NCI-H2171 (cell line): ENCODE measurements at places on chromosomes 6 and 20.
A peak's percentile ranks its signal among the peaks of the same experiment; 100 is the strongest.

DNA sequence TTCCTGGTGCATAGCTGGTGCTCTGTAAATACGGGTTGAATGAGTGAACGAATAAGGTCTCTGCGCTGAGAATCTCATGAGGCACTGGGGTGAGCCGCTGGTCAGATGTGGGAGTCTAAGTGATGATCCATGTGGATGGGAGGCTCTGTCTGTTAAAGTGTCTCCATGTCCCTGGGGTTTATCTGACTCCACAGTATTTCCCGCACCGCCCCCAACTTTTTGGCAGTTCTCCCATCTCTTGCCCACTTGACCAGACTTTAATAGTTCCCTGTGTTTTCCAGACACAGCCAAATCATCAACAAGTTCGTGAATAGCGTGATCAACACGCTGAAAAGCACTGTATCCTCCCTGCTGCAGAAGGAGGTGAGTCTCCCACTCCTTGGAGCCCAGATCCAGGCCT lies 9.9 kb downstream of the BPIFA2 start:
- no peak for DNase-seq

DNA sequence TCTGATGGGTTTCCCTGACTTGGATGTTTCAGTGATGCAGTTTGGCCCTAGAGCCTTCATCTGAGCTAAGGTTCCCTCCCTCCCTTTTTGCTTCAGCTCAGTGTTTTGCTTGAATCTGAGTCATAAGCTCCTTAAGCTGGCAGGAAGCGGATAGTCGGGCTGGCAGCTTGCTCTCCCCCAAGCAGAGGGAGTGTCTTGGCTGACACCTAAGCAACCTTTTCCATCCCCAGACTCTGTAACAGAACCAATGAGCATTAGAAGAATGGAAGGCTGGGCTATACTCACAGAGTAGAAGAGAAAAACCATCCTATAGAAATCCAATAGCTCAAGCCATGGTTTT lies 98.3 kb downstream of the HAO1 start:
- DNase-seq, result no peak

DNA sequence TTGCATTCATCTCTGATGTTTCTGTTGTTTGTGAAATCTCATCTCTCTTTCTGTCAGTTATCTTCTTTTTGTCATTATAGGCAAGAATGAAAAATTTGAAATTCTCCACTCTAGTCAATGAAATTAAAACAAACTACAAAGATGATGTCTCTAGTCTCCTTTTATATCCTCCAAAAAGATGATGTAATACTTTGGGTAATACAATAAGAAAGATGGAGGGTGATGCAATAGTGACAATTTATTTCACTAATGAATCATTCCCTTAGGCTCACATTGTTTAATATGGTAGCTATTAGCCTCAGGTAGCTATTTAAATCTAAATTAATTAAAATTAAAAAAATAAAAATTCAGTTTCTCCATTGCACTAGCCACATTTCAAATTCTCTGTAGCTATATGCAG lies 145.4 kb downstream of the UST start:
- no peak for DNase-seq

DNA sequence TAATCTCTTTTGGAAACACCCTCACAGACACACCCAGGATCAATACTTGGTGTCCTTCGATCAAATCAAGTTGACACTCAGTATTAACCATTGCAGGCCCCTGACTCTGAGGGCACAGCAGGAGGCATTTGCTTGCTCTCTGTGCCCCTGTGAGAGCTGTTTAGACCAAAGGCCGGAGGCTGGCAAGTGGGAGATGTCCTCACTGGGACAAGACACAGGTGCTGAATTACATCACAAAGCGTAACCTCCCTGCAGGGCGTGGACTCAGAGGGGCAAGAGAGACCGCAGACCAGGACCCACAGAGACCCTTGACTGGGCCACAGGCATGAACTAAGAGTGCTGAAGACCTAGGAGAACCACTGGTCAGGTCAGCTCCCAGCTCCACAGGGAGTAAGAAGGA lies at the start of gene CST8:
CST8 (plus strand) TSS at position 301 of the 400 bp plus-strand sequence. CDS start 551 bp downstream, outside the sequence.
- DNase-seq, result no peak

- no peak for DNase-seq
Observed at GRCh38 chr6:119147101-119148053, 68.9 kb upstream of the FAM184A start.

- DNase-seq, result no peak
Observed at GRCh38 chr20:48709744-48710143, 118.1 kb downstream of the PREX1 start.

DNA sequence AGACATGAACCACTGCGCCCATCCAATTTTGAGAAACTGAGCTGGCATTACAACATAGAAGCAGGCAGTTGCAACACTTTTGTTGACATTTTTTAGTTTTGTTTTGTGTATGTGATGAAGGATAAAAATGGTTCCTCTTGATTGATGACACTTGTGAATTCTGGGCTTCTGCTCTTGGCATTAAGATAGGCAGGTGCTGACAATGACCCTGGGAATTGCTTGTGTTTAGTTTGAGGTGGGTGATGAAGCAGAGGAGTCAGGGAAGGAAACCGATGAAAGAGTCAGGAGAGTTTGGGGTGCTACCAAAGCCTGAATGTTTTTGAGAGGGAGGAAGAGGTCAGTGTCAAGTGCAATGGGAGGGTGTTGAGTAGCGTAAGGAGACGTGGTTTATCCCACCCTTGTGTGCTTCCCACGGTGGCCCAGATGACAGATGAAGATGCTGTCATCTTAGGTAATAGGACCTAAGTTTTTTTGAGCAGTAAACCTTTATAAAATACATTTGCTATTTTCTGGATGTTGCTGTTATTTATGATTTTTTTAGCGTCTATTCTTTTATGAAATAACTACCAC lies 19.4 kb downstream of the CDS2 start:
- no peak for DNase-seq

DNA sequence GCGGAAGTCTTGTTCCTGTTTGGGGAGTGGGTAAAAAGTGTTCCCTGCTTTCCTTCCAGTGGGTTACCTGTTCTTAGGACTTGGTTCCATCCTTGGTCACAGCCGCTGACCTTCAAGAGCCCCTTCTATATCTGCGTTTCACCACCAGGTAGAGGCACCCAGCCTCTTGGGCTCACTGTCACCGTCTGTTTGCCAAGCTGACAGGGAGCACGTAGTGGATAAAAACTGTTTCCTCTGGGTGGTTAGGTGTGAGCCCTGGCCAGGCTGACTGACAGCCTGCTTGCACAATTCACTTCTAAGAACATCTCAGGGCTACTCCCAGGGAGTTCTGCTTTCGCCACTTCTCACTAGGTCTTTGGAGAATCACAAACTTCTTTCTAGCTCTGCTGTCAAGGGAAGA lies 1.8 kb upstream of the JPH2 start:
- DNase-seq, result no peak

GRCh38 chr6:148035806-148036390 lies 306.7 kb upstream of the SASH1 start:
- DNase-seq, result no peak

- DNase-seq, result no peak
Observed at GRCh38 chr6:36954262-36954931, at the start of gene PI16. Gene PI16 (plus strand): TSS chr6:36954738. CDS start chr6:36954761, 23 bp downstream.

DNA sequence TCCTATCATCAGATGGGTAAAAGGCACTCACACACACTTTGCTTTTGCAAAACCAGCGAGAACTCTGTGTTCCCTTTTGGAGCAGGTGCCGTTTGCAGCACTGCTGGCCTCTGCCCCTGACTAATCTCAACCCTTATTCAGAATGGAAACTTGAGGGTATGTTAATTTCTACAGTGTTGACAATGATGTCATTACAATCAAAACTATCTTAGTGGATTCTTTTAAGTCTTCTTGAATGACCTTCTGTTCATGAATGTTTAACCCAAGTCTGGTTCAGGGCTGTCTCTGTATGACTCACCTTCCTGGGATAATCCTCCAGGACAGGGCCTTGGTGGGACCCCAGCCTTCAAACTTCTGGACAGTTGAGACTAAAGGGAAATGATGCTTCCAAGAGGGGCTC lies 197.9 kb downstream of the CDH4 start:
- DNase-seq, result no peak

DNA sequence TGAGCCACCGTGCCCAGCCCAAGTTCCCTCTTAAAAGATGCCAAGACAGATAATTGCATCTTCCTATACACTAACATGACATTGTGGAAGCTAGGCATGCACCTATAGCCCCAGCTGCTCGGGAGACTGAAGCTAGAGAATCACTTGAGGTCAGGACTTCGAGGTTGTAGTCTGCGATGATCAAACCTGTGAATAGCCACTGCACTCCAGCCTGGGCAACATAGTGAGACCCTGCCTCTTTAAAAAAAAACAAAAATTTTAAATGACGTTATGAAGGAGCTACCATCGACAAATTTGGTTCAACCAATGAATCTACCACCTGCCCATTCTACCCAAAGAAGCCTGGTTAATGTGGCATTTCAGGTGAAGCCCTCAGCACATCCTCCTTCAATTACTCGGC lies 80.7 kb downstream of the TBC1D7 start:
- DNase-seq, result no peak

GRCh38 chr6:3165631-3166534 lies 8.5 kb upstream of the TUBB2A start:
- DNase-seq, result no peak

DNA sequence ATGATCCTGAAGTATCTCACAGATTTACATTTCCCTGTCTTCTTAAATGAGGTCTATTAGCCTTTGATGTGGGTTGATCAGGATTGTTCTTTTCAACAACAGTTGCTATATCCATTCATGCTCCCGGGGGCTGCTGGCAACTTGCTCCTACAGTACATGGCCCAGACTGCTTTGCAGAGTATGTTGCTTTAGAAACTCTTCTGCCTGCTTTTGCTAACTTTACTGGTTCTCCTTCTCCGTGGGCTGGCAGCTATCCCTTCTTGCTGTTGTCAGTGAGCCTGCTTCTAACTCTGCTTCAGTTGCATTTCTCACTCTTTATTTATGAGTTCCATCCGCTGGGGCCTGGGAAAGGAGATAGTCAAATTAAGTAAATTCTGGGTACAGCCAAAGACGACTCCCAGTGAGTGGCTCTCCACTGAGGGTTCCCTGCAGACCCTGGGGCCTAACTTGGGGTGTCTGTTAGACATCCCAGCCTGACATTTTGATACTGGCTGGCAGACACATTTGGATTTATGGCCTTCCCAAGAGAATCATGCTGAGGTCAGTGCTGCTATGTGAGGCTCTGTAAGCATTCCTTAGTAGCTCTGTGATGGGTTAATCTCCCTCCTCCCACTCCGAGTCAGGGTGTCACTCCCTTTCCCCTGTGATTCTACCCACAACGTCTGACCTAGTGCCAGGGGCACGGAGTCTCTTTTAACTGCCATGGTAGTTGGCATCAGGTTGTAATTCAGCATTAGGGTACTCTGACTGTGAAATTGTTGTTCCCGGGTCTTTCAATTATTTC lies 73.6 kb downstream of the SLX4IP start:
- DNase-seq, result no peak

DNA sequence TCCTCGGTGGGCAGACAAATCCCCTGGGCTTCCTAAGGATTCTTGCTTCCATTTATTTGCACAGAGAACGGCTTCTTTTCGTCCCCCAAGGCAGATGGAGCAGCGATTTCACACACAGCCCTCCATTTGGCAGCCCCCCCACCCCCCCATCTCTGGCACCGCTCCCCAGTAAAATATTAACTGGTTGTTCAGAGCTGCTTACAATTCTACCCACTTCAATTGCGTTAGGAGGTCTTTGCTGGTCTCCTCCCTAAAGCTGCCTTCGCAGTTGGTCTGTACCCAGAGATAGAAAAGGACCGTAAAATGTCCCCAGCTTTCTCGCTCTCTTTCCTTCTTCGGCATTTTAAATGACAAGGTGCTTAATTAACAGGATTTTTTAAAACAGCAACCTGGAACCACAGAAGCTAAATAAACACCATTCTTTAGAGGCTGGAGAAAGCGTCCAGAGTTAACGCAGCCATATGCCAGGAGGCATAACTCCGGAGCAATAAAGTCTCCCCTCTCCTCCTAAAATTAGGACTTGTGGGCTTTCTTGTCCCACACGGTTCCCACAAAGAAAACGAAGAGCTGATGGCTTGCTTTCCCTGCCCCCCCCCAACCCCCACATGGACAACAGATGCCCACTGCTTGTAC lies 1.7 kb upstream of the ZMYND8 start:
- DNase-seq, result no peak

- DNase-seq, result no peak
Observed at GRCh38 chr20:32891926-32892660, 33.4 kb downstream of the EFCAB8 start.

GRCh38 chr20:20691477-20692235 lies 20.8 kb downstream of the RALGAPA2 start:
- DNase-seq, result no peak

GRCh38 chr6:11484441-11484840 lies 53.1 kb upstream of the TMEM170B start:
- DNase-seq, result no peak

GRCh38 chr6:66508433-66508832 lies 801.4 kb upstream of the EYS start:
- DNase-seq, result no peak

- no peak for DNase-seq
Observed at GRCh38 chr6:111951497-111952085, 78.3 kb upstream of the FYN start.

GRCh38 chr6:10398446-10399218 lies 16.2 kb downstream of the TFAP2A start:
- DNase-seq, result no peak

DNA sequence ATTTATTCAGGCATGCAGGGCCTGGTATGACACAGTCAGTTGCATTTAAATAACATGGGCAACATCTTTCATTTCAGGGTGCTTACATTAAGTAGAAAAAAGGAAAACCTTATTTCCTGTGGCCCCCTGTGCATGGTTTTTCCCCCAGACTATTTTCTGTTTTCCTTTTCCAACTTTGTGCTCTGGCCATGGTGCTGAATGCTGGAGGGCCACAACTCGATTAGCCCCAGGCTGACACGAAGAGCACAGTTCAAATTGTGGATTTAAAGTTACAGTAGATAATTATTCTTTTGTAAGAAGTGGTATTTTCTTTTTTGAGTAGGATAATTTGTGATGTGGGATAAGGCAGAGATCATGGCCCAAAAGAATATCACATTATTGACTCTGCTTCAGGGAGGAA lies 332.0 kb downstream of the HAO1 start:
- no peak for DNase-seq

- no peak for DNase-seq
Observed at GRCh38 chr20:3181270-3181669, 7.9 kb upstream of the LZTS3 start.

- no peak for DNase-seq
Observed at GRCh38 chr6:2866171-2866846, 24.6 kb upstream of the SERPINB1 start.

- no peak for DNase-seq
Observed at GRCh38 chr6:134630508-134631121, 312.7 kb upstream of the SGK1 start.

- DNase-seq, result no peak
Observed at GRCh38 chr6:88914180-88914579, 49.2 kb downstream of the RNGTT start.

- DNase-seq, result no peak
Observed at GRCh38 chr6:154830771-154831170, 97.6 kb downstream of the SCAF8 start.

- DNase-seq, result no peak
Observed at GRCh38 chr6:166330612-166331011, 11.7 kb downstream of the SFT2D1 start.

- peak; percentile 7 for DNase-seq
Observed at GRCh38 chr6:73451223-73452106, 632 bp downstream of the CGAS start.
